Activated CD4-positive, alpha-beta T cell treated with anti-CD3 and anti-CD28 coated beads, Interleukin-2, amount 10 ng/mL, durations not matched to agents 7 days and 5 days (primary cell): ENCODE measurements at places on chromosomes 5 and 9. TPM values are rescaled to one million over a fixed set of nuclear protein-coding genes. Genes with fewer than 3 reads are reported as not detected.

DNA sequence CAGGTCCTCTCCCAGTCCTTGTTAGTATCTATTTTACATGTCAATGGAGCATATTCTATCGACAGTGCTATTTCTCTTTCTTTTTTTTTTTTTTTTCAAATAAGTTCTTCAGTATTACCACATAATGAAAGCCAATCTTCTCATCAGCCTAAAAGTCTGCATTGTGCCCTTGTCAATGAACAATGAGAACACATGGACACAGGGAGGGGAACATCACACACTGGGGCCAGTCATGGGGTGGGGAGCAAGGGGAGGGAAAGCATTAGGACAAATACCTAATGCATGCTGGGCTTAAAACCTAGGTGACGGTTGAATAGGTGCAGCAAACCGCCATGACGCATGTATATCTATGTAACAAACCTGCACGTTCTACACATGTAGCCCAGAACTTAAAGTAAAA, 47.7 kb upstream of the TEX48 start:
- DNase-seq: no peak

GRCh38 chr5:100516285-100516684, 18.9 kb upstream of the FAM174A start:
- DNase-seq: no peak

- DNase-seq: peak; percentile 78
Measured at GRCh38 chr5:172772112-172772906, 1.3 kb upstream of the DUSP1 start.

- peak; percentile 12 for DNase-seq
Measured at GRCh38 chr5:76790632-76791290, 28.1 kb upstream of the F2RL1 start.

Gene PLK2
- 1.7 TPM for total RNA-seq

GRCh38 chr5:87109746-87110145, 157.9 kb upstream of the RASA1 start:
- no peak for DNase-seq

DNA sequence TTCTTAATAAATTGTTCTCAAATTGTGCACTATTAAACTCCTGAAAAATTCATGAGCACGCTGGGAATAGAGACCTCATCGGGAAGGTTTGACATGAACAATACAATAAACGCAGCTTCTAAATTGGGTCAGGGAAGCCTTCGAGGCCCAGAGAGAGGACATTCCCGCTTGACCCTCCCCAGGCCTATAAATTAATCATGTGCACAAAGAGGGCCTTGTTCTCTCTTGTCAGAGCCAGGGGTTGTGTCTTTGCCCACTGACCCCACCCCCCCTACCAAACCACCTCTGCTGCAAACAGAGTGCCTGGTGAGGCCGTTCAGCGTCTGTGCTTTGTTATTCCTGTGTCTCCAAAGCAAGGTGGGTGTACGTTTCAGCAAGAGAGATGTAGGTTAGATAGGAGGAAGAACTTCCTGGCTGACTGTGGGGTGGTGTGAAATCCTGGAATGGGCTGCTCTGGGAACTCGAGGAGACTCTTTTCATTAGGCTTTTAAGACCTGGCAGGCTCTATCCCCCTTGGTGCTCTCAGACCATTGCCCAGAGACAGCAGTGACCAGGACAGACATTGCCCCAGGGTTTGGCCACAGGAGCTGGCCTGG, 18.2 kb upstream of the DAB2IP start:
- DNase-seq: no peak

DNA sequence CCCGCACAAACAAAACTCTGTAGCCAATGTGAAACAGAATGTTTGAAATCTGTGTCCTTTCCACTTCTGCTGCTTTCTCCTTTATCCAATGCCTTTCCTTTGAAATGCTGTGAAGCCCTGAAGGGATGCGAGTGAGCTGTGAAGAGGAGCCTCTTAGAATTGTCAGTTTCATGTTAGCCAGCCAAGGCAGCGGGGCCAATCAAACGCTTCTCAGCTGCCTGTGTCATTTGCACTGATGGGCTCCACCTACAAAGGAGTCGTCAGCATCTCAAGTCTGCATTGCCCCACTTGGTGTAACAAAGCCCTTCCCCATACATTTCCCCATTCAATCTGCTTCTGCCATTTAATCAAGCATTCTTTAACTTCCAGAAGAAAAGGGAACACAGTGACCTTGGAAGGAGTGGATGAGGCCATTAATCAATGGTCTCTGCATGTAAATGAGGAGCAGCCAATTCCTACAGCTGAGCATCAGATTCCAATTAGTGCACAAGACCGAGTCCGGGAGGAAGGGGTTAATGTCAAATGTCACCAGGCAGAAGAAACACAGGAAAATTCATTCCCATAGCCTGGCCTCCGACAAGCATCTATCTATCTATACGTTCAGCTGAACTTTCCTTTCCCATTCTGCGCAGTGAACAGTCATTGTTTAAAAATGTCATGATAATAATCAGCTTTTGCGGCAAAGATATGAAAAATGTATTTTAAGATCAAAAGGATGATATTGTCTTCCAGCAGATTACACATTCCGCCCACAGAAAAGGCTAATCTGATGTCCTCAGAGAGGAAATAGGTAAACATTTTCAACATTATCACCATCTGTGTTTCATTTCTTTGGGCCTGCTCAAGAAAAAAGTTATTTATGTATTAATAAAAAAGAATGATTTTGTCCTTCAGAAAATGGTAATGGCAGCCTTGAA, 154.6 kb downstream of the FSTL4 start:
- no peak for DNase-seq
